ENCODE measurements at places on chromosomes 3 and 15.

- no peak for DNase-seq
Measured at GRCh38 chr3:102132370-102132769, 283.1 kb downstream of the NFKBIZ start.

DNA sequence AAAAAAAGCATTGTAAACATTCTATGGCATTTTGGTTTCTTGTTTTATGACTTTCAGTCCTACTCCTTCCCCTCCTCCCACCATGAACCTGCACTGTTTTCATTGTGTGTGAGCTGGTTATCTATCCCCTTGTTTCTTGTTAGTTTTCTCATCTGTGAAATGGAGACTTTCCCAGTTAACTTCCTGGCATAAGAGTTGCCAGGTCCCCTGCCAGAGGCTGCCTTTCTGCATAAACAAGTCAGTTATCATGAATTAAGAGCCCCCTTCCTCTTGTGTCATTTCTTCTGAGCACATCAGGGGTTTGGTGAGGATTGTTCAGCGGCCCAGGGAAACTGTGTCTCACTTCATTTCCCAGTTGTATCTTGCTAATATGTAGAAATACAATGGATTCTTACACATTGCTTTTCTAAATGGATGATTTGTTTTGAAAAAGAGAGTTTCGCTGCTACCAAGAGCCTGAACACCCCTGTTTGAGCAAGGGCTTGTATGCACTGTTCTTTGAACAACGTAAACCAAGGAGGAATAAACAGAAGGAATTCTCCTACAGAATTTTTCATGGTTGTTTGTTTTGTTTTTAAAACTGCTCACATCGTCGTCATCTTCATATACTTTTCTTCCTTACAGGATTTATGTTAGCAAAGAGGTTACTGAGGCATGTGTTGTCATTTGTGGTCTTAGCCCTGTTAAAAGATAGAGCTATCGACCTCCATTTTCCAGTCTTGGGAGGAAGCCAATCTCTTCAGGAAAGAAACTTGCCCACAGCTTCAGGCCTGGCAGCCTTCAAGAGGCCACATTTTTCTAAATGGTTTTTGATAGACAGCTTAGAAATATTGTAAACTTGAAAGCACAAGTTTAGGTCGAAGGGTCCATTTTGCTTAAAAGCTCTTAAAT, 144.6 kb upstream of the IL12A start:
- DNase-seq: no peak

GRCh38 chr15:49062900-49063299, 16.7 kb upstream of the SECISBP2L start:
- DNase-seq: no peak

GRCh38 chr3:10873415-10873814, 57.4 kb downstream of the SLC6A11 start:
- no peak for DNase-seq

GRCh38 chr15:60673918-60674558, 195.1 kb upstream of the ICE2 start:
- peak; percentile 35 for DNase-seq

- no peak for DNase-seq
Measured at GRCh38 chr15:25186411-25186810, 231.6 kb downstream of the SNRPN start.

- no peak for DNase-seq
Measured at GRCh38 chr3:56817646-56818045, 15.9 kb upstream of the ARHGEF3 start.

- DNase-seq: no peak
Measured at GRCh38 chr3:16841041-16841753, 43.6 kb upstream of the PLCL2 start.

GRCh38 chr3:28103861-28104260, 137.6 kb upstream of the CMC1 start:
- DNase-seq: no peak

- no peak for DNase-seq
Measured at GRCh38 chr3:89908711-89909213, 801.3 kb downstream of the EPHA3 start.

GRCh38 chr3:157692468-157692867, 189.3 kb upstream of the VEPH1 start:
- DNase-seq: no peak

DNA sequence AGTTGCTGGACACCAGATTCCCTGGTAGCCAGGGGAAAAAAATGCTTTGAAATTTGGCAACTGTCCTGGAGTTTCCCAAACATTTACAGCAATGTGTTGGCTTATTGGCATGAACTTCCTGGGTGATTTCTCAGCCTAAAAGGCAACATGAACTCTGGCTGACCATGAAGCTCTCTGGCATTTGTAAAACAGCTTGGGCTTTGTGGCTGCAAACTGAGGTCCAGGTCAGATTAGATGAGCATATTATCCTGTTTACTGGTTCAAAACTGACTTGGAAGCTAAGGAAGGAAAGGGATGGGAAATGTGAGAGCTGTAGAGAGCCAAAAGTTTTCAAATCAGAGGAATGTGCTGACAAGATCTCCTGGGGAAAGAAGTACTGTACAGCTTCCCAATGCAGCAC, 139.0 kb downstream of the P3H2 start:
- no peak for DNase-seq

DNA sequence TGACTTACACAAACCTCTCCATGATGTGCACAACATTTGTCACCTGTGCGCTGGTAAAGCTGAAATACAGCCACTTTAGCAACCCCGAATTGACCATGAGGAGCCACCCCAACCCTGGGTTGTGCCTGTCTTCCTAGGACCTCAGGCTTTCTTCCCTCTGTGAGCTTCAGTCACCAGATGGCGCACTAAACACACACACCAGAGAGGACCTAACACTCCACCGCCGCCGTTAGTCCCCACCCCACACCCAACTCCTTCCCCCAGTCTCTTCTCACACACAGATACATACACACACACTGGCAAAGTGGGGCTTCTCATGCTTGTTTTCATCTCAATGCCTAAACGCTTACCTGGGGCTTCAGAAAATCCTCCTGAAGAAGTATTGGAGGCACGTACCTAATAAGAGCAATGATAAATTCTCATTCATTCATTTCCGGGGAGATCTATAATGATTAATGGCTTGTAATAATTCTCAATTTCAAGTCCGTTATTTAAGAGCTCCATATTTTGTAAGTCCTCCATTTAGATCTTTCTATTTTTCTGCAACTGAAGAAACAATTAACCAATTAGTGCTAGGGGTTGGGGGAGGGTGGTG, 2.1 kb upstream of the CCDC80 start:
- peak; percentile 44 for DNase-seq

DNA sequence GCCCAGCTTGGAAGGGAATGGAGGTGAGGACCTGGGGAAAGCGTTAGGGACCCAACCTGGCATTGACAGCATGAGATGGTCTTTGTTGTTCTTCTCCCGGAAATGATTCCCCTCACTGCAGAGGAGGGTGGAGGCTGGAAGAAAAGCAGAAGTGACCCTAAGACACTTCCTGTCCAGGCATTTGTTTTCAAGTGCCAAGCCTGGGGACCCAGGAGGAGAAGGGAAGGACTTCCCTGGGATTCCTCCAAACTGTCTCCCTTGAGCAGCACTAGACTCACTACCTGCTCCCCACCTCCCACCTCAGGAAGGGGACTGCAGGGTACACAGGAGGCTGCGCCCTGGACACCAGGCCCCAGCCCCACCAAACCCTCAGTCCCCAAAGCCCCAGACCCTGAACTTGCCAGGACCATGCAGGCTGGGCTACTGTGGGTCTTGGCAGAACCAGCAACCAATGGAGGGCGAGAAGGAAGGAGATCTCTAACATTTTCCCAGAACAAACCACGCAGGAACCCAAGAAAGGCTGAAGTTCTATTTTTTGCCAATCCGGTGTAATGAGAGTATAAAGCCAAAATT, 9.8 kb upstream of the VIPR1 start:
- no peak for DNase-seq

DNA sequence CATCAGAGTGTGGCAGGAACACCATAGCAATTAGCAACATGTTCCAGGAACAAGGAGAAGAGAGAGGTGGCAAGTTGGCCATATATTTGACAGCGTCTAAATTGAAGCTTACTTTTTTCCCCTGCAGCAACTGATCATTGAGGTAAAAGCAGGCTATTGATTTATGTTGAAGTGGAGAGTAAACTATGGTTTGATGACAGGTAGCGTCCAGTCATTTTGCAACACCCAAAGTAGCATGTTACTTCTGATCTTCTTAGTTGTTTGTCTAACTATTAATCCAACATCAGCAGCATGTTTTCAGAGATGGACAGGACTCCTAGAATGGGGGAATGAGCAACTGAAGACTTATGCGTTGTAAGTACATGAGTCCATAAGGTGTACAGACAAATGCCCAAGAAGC, 225.8 kb downstream of the ZPLD1 start:
- DNase-seq: no peak

DNA sequence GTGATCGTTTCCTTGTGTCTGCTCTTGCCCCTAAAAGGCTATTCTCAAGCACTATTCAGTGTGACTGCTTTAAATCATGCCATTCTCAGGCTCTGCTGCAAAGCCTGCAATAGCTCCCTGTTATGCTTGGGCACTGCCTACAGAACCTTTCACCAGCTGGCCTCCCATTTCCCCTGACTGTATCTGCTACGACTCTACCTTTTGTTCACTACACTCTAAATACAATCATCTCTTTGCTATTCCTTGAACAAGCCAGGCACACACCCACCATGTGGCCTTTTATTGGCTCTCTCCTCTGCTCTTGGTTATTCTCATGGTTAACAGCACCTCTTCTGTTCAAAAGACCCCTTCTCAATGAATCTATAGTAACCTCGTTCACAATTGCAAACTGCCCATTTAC, 29.6 kb upstream of the FNDC3B start:
- no peak for DNase-seq

GRCh38 chr3:170485696-170486095, 67.0 kb downstream of the CLDN11 start:
- DNase-seq: no peak

DNA sequence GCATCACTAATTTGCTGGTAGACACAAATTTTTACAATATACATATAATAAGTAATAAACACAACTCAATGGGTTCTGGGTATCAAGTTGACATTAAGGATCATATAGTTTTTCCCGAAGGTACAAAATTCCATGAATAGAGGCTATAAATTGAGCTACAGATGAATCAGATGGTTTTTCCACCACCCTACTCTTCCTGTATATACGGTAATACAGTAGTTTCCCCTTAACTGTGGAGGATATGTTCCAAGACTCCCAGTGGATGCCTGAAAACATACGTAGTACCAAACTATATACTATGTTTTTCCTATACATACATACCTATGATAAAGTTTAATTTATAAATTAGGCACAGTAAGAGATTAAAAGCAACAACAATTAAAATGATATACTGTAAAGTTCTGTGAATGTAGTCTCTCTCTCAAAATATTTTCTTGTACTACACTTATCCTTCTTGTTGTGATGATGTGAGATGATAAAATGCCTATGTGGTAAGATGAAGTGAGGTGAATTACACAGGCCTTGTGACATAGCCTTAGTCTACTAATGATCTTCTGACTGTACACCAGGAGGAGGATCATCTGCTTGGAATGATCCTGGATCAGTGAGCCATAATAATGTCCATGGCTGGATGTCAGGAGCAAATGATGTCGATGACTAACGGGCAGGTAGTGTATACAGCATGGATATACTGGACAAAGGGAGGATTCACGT, 116.7 kb downstream of the NR1I2 start:
- no peak for DNase-seq

DNA sequence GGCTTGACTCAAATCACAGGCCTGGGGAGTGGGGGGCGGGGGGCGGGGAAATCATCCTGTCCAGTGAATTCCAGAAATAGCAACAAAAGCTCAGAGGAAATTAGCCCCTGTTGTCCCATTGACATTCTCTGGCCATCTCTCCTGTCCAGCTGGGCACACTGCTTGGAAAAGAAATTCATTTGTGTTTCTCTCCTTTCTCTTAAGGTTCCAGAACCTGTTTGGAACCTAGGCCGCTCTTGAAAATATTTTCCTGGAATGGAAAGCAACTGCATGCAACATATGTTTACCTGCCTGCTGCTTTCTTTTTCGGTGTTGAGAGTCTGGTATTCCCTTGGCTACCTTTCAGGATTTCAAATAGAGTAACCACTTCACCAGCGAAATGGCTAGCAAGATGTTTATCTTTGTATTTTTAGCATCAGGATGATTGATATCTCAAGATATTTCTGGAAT, 169.0 kb downstream of the GHSR start:
- no peak for DNase-seq

- DNase-seq: no peak
Measured at GRCh38 chr15:29677871-29678461, 144.3 kb downstream of the TJP1 start.

- DNase-seq: no peak
Measured at GRCh38 chr3:14730703-14731382, 55.9 kb downstream of the C3orf20 start.

DNA sequence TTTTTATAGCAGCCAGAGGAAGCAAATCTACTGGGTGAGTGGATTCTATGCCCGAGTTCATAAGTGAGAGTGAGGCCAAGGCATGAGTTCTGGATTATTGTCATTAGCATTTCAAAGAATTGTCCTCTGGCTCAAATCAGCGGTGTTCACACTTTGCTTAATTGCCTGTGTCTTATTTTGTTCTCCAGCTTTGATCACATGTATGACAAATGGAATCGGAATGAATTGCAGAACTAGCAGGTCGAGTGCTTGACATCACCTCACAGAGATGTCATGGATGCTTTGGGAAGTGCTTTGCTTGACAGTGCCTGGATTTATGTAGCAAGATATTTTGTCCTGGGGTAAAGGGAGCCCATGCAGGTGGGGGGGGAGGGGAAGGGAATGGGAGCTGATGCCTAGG, 68.0 kb downstream of the SH3GL3 start:
- no peak for DNase-seq

GRCh38 chr3:38116471-38117162, 20.3 kb downstream of the ACAA1 start:
- DNase-seq: no peak

- DNase-seq: no peak
Measured at GRCh38 chr15:76239786-76240185, 71.5 kb downstream of the ETFA start.

GRCh38 chr3:62824965-62825592, 50.1 kb downstream of the CADPS start:
- no peak for DNase-seq

- no peak for DNase-seq
Measured at GRCh38 chr15:32872621-32873283, 154.9 kb downstream of the GREM1 start.

DNA sequence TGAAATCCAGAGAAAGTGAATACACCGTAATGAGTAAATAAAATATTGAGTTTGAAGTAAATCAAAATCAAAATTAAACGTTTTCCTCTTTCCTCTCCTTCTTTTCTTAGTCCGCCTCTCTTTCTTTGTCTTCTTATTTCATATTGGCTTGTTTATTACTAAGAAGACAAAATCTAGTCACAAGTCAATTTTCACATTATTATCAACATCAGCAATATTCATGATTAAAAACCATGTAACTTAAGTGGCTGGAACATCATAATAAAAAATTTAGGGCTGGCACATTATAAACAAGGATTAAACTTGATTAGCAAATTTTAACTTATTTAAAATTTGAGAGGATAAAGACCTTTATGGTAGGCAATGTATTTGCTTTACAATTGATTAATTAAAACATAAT, 61.4 kb downstream of the BCHE start:
- no peak for DNase-seq

GRCh38 chr3:195102609-195103467, 168.1 kb downstream of the XXYLT1 start:
- DNase-seq: no peak

Data from GOT3 (cell line).